Testis (tissue), 5 donors: ENCODE measurements at places on chromosomes 4 and X. TPM values are rescaled to one million over a fixed set of nuclear protein-coding genes. Genes with fewer than 3 reads are reported as not detected.

DNA sequence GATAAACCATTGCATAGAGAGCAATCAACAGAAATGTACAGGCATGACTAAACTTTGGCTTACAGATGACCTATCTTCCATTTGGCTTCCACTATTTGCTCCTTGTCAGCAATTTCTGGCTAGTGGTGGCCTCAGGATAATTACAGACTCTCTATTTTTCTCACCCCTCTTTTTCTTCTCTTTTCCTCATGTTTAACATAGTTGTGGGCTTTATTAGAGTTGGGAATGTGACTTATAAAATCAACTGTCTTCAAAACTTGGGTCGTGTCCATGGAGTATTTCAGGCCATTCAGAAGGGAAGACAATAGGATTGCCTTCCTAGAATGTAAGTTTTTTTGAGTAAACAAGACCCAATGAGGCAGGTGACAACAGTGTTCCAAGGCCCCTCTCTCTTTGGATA lies 236.2 kb downstream of the FRAS1 start:
- no peak for DNase-seq

GRCh38 chr4:82050796-82051195 lies 323.0 kb downstream of the HNRNPD start:
- no peak for DNase-seq

- no peak for DNase-seq
Measured at GRCh38 chr4:25621027-25621930, 34.4 kb upstream of the SLC34A2 start.

- no peak for DNase-seq
Measured at GRCh38 chrX:102930990-102931756, 5.9 kb upstream of the RAB40AL start.

- DNase-seq, result no peak
Measured at GRCh38 chr4:55018978-55019377, 106.4 kb downstream of the KDR start.

DNA sequence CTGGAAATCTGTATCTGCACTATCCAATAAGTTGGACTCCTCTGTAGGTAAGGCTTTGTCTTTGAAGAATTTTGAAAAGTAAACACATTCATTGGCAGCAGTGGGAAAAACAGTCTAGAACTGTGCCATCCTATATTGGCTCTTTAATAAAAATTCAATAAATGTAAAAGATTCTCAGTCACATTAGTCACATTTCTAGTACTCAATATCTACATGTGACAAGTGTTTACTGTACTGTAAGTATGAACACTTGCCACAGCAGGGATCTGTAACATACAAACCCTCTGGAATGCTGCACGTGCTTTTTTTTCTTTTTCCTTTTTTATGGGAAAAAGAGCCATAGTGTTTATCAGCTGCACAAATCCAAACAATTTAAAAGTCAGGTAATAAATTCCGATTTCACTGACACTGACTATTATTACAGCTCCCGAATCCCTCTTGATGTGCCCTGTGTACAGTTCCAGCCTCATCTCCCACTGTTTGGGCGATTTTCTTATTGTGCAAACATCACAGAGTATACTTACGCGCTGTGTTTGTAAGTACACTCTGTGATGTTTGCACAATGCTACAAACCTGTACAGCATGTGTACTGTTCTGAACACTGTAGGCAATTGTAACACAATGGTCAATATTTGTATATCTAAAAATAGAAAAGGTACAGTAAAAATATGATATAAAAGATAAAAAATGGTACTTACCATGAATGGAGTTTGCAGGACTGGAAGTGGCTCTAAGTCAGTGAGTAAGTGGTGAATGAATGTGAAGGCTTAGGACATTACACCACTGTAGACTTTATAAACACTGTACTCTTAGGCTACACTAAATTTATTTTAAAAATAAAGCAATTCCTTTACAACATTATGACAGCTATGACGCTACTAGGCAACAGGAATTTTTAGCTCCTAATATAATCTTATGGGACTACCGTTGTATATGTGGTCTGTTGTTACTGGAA lies 8.7 kb downstream of the PYURF start:
- no peak for DNase-seq

- peak; percentile 77 for DNase-seq
Measured at GRCh38 chr4:186104114-186104889, at the start of gene FAM149A. Gene FAM149A, plus strand, starts transcription at chr4:186104704.

MXRA5 gene
- polyA plus RNA-seq, result 8.6 TPM

MTMR1 gene
- polyA plus RNA-seq, result 26.1 TPM

MAD2L1 gene
- 24.4 TPM for polyA plus RNA-seq

DNA sequence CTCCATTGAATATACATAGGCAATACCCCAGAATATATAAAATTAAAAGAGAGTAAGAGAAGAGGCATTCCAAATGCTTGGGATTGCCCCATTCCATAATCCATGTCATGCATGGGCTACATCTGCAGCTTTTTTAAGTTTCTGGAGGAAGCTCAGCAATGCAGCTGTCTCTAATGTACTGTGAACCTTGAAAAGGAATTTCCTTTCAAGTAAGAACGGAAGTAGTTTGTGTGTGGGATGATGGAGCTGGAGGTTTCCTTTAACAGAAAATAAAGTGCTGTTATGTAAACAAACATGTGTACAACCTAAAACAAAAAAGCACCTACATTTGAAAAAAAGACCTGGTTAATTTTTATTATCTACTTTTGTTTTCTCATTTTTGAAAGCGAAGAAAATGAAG lies 303.5 kb downstream of the BMPR1B start:
- no peak for DNase-seq

DNA sequence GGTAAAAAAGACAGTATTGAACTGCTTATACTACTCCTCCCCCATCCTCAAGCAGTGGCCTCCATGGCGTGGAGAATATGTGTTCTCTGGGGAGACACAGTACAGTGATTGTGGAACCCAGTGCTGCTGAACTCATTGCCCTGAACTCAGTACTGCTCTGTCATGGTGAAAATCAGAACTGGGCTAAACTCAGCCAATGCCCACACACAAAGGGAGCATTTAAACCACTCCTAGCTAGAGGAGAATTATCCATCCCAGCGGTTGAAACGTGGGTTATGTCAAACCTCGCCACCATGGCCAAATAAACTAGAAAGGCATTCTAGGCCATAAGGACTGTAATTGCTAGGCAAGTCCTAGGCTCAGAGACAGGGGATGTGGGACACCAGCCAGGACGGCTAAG lies 131.8 kb downstream of the SPOCK3 start:
- no peak for DNase-seq

DNA sequence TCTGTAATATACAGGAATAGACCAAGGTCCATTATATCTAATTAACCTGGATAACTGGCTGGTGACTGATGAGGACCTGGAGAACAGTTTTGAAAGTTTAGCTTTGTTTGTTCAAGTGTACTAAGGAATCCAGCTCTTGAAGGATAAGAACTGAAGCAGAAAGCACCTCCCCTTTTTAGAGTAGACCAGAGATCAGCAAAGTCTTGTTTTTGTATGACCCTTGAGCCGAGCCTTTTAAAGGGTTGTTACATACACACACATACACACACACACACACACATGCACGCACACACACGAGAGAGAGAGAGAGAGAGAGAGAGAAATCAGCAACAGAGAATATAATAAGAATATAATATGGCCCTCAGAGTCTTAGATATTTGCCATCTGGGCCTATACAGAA lies 13.0 kb downstream of the MOSPD2 start:
- DNase-seq, result no peak

GRCh38 chr4:56183344-56183959 lies 203.8 kb downstream of the AASDH start:
- no peak for DNase-seq

DNA sequence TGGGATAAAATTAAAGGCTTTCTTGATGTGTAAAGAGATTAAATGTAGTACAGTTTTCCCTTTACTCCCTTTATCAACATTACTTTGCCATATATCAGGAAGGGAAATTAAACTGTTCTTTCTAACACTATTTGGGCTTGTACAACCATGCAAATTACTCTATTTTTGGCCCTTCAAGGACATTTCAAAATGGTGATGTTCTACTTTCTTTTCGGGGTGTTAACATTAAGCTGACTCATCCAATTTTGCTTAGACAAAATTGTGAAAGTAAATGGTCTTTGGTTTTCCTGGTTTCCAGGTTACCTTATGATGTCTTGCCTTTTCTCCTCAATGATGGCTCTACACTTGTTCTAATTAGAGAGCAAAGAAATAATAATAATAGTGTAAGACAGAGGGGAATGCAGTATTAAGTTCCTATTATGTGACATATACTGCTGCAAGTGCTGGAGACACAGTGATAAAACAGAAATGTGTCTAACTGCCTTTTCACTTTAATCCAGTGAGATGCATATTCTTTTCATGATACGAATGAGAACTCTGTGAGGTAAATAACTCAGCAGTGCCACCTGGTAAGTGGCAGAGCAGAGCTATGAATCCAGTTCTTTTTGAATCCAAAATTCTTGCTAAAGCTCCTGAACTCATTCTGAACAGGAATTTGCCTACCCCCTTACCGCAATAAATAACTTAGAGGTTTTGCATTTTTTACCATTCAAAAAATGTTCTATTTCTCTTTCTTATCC lies 35.7 kb upstream of the PDE5A start:
- no peak for DNase-seq

GUF1 gene
- polyA plus RNA-seq, result 19.6 TPM

MPC1L gene
- 17.3 TPM for polyA plus RNA-seq

GRCh38 chr4:181756451-181757095 lies 486.6 kb upstream of the TENM3 start:
- DNase-seq, result no peak

DNA sequence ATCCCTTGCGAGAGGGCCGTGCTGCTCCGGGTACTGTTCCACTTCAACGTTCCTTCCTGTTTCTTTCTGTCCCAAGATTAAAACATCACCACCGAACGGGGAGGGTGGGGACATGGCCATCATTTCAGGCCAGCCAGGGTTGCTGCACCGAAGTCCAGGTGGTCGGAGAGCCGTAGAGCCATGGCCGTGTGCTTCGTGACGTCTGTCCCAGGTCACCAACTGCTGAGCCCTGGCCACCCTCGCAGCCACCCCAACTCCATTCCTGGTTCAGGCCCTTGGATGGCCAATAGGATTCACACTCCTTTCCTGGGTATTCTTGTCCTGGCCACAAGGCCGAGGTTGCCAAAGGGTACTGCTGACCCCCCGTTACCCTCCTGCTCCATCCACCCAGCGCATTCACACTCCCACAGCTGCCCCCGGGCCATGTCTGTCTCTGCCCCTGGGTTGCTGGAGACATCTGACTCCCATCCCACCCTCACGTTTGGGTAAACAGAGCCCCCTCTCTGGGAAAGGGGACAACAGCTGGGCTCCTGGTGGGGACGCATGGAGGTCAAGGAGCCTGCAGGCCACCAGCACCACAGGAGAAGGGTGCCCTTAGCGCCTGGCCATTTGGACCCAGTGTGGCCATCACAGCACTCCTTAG lies 103.2 kb downstream of the HMX1 start:
- DNase-seq, result no peak

SH2D1A gene
- polyA plus RNA-seq, result 0.82 TPM

LRP2BP gene
- polyA plus RNA-seq, result 49.5 TPM

DNA sequence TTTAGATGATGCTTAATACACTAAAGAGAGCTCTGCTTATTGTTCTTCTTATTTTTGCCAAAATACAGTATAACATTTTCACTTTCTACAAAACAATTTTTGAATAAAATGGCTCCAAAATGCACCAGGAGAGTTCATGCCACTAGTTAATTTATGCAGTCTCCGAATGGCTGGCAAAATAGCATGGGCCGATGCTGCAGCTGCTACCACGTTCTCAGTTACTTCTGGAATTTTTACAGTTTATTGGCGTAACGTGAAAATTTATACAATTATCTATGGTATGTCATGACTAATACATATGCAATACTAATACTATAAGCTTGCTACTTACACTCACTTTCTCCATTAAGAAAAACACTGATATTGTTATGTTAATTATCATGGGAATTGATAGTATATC lies 16.5 kb downstream of the KLHL13 start:
- DNase-seq, result no peak

ARSJ gene
- polyA plus RNA-seq, result 1.6 TPM

DNA sequence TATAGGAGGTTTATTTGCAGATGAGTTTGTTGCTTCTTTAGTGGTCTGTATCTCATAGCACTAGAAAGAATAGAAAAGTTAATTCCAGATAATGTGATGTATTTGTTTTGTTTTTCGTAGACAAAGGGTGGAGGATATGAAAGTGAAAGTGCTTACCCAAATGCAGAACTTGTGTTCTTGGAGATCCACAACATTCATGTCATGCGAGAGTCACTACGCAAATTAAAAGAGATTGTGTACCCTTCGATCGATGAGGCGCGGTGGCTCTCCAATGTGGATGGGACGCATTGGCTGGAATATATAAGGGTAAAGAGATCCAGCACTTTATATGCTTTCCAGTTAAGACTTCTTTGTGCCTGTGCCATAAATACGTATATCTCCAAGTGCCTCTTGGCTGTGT lies 43.3 kb downstream of the MTMR1 start:
- no peak for DNase-seq

- no peak for DNase-seq
Measured at GRCh38 chr4:123840197-123840596, 443.6 kb downstream of the SPRY1 start.

DNA sequence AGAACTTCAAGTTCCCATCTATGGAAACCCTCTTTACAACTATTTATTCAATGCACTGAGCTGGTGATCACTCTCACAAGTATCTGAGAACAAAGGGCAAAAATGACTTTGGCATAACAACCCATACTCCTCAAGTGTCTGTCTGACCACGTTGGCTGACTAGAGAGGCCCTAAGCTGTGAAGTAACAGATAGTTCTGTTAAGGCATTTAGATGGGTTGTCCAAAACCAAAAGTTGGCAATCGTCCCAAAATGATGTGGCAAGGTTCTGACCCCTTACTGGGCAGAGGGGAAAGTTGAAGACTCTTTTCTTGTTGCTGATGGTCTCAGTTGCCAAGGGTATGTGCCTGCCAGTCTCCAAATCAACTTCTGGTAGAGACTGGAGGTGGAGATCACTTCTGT lies 524.8 kb downstream of the PPARGC1A start:
- no peak for DNase-seq

DNA sequence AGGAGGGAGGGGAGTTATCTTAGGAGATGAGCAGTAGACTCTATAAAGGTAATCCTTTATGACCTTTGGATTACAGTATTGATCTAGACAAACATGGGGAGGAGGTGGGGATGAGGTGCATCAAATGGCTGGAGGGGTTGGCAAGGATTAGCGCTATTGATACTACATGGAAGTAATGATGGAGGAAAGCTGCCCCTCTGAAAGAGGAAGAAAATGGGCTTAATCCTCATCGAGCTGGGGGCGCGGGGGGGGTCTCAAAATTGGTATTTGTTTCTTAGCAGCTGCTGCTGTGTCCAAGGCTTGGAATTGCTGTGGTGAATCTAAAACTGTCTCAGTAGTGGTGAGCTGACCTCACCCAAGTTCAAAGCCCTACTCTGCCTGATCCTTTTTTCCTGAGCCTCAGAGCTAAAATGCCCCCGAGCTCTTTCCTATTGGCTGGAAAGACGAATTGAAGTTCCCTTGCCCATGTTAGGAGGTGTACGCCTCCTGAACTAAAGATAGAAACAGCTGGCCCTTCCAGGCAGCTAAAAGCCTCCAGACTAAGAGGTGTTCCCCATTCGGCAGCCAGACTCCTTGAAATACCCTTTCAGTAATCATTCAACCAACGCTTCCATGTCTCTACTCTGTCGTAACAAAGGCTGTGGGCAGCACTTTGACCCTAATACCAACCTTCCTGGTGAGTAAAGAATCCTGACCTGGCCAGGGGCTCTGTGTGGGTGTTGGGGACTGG lies at the start of gene ITGB1BP2:
TSS of gene ITGB1BP2 (plus strand) at position 556 of the 730 bp plus-strand sequence. CDS start at position 613, 57 bp downstream.
- DNase-seq, result peak; percentile 39

- no peak for DNase-seq
Measured at GRCh38 chr4:3406021-3406420, 35.7 kb upstream of the HGFAC start.

GRCh38 chr4:84579403-84579776 lies 3.5 kb upstream of the CDS1 start:
- no peak for DNase-seq

CD38 gene
- 2.2 TPM for polyA plus RNA-seq

SLITRK4 gene
- polyA plus RNA-seq, result 1.3 TPM

- no peak for DNase-seq
Measured at GRCh38 chr4:74267998-74268606, 40.2 kb upstream of the EPGN start.
